Kidney capillary endothelial cell (primary cell): ENCODE measurements at places on chromosomes 11 and 22.
A peak's percentile ranks its signal among the peaks of the same experiment; 100 is the strongest.

DNA sequence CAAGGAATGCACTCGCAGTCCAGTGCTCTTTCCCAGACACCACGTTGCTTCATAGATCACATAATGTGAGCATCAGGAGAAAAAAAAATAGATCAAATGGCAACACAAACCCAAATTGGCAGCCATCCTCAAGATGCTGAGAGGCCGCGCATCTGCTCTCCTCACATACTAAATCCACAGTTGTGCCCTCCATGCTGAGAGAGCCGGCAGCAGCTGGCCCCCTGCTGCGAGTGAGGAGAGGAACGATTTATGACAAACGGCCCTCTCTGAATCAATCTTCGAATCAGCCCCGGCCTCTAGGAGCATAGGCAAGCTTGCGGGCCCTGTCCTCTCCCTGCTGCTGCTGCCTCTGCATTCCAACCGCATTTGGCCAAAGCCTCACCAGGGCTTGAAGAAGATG is 159.9 kb upstream of the TENM4 start:
- no peak for DNase-seq

DNA sequence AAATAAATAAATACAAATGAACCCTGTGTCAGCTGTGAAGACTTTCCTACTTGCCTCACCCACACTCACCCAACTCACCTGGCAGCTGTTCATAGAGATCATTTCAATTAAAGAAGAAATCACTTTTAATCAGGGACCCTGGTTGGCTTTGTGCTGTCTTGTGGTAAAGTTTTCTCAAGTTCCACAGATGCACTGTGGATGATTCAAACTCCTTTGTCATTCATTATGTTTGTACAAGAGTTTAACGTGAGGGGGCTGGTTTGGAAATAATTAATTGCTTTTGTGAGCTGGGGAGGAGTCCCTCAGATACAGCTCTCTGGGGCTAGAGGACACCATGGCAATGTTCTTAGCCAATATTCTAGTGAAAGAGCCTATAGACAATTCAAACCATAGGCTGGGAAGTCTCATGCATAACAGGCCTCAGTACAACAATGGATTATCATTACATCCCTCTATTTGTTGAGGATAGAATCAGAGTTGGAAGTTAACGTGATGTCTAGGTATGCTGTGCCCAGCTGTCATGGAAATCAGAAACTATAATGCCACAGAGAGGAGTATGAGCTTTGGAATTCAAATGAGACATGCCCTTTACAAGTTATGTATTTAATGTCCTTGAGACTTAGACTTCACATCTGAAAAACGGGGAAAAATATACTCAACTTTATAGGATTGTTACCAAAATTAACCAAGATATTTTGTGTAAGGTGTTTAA is 698.5 kb downstream of the KCNA4 start:
- no peak for DNase-seq

DNA sequence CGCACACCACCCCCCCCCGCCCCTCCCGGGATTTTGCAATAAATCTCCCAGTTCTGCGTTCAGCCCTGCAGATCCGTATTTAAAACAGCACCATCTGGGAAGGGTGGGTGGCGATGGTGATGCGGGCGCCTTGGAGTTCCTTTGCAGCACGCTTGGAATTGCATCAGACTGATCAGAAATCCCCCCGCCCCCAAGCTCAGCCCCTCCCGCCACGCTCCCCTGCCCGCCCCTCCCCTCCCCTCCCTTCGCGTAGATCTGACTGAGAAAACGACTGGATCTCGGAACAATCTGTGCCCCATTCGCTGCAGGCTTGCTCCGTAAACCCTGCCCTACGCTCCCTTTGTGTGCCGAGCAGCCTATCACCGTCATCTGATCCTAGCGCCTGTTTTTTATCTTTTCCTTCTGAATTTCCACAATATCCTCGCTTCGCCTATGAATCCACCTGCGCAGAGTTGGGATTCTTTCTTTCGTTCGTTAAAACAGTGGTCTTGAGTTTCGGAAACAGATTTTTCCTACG is 18.1 kb upstream of the BDNF start:
- DNase-seq, result no peak

DNA sequence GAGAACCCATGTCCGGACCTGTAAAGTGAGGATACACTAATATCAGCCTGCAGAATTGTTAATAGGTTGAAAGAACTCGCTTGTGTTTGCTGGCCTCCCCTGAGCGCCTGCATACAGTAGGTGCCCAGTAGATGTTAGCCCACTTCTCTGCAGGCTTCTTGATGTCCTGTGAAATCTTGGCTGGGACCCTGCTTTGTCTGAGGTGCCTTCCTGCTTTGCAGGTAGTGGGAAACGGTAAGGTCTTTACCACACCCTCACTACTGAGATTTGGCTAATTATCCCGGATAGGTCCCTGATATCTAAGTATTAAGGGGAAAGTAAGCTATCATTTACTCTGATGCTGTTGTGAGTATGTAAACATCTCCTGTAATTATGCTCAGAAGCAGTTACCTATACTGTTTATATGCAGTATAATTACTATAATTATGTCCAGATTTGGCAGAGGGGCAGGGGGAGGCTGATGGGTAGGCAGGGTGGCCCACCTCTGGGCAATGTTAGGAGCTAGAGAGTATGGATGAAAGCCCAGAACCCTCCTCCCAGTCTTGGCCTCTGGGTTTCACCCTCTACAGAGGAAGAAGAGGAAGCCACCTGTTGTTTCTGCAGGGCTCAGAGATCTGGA is 1.2 kb upstream of the ARRB1 start:
- no peak for DNase-seq

GRCh38 chr11:92663539-92663938 is 305.9 kb upstream of the MTNR1B start:
- DNase-seq, result no peak

DNA sequence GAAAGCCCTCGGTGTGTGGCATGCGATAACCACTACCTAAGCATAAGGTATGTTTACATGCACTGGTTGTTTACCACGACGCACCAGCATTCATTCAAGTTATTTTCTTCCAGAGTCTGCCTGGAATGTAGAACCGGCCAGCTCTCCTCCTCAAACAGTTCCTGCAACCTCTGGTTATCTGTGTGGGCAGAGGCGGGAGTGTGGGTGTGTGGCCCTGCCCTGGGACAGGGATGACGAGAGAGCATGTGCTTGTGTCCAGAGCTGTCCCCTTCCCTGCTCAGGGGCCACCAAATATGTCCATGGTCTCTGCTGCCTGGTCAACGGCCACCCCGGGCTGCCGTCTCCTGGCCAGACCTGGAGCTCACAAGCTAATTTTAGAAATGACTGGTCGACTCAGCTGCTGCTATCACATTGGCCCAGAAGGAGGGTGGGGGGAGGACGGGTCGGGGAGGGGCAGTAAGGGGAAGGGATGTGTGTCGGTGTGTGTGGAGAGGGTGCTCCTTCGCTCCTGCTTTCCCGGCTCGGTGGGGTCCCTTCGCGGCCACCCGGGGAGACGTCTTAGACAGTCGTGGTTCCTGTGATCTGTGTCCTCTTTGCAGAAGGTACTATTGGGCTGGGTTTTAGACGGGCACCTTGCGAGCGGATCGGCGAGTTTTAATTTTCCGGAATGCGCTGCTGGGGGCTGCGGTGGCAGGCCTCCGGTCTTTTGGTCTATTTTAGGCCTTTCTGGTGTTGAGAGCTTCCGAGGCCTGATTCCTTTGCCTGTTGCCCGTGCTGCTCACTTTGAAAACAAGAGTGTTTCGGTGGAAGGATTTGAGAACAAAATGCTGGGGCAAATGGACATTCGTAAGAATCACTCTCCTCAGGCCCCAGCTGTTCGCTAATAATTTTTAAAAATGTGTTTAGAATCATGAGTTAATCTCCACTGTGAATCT is at the start of gene MYO18B:
MYO18B (plus strand) TSS at position 497 of the 935 bp plus-strand sequence. CDS start 18,905 bp downstream, outside the sequence.
- no peak for DNase-seq

DNA sequence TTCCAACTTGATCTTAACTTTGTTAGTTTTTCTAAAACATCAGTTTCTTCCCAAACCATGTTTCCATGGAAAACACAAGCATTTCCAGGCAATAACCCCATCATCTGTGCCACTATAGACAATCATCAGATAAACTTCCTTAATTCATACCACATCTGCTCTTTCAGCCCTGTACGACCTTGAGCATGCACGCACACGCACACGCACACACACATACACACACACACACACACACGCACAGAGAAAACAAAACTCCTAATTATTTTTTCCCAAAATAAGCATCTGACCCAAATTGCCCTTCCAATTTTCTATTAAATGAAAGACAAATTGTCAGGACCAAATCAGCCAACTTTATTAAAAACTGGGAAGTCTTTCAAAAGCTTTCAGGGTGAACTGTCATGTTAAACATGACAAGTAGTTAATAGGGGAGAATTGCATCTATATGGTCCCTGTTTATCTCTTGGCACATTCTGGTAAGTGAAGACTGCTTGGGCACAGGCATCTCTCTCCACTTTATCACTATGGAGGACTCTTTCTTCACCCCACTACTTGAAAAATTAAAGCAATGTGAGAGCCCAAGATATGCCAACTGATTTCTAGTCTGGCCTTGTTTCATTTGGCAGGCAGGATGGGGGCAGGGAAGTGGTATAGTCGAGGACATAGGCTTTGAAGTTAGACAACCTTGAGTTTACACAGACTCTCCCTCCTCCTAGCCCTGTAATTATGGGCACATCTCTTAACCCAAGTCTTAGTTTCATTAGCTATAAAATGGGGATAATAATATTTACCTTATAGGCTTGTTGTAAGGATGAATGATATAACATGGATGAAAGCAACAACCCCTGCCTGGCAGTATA is 15.1 kb downstream of the ADM start:
- DNase-seq, result no peak

- DNase-seq, result no peak
Observed at GRCh38 chr22:38881464-38881871, 9.5 kb upstream of the CBX6 start.

DNA sequence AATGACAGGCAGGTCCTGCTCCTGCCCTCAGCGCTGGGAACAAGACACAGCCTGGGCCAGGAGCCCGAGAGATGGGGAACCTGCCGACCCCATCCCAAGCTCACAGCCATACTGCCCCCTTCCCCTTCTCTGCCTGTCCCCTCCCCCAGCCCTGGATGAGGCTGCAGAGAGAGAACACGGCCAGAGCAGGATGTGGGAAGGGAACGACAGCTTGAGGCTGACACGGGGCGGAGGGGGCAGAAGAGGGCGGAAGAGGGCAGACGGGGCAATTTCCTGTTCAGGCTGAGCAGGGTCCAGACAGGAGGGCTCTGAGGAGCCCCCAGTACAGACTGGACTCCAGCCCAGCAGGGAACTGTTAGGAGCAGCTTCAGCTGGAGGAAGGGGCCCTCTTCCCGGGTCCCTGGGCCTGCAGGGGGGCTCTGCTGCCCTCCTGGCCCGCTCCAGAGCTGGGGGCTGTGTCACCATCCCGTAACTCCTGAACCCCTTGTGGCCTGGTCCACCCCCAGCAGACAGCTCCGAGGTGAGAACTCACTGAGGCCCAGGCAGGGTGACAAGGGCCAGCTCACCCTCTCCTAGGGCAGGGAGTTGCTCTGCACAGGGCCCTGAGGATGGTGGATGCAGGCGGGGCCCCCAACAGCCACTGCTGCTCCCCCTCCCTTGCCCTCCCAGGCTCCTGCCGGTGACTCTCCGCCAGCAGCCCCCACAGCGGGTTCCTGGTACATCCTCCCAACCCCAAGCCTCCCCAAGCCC is 5.7 kb downstream of the CTSD start:
- DNase-seq, result no peak

DNA sequence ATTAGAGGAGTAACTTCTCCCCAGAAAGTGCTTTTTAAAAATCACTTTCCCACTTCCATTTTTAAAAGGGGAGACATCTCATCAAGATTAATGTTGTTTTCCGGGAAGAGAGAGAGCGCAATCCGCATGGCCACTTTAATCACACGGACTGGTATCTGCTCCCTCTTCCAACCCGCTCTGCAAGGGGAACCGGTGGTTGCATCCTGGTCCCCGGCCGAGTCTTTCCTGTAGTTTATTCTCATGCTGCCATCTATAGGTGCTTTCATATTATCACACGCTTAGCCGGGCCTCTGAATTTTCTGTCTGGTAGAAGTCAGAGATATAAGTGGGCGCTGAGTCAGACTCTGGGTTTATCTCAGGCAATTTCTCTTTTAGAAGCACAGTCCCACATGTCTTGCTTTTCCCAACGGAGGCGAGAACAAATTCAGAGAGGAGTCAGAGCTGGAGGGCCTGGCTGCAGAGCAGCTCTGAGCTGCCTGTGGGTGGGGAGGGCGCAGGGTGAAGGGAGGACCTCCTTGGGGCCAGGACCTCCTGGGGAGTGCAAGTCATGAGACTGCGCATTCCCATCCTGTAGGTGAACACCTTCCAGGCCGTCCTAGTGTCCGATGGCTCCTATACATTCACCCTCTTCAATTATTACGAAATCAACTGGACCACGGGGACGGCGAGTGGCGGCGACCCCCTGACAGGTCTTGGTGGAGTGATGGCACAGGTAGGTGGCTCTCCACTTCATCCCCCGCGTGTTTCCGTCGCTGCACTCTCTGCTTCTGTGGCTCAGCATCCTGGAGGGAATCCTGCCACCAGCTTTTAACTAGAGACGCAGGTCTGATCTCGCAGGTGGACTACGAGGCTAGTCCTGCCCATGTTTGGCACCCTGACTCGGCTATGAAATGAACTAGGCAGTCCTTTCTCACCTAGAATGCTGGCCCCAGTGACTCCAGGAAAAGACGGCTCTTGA is 11.7 kb downstream of the TECTA start:
- DNase-seq, result peak; percentile 63

DNA sequence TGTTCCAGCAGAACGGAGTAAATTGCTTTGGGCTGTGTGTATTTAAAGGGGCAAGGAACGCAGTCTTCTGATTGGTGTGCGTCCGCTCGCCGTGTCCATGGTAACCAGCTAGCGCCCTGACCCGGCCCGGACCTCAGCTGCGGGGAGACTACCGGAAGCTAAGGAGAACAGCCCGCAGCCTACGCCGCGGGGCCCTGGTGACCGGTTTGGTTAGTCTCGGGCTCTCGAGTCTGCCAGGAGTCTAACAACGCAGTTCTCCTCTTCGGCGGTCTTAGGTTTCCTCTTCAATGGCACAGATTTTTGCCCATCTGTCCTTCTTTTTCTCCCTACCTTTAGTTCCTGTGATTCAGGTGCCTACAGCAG is 3.5 kb upstream of the OR56A3 start:
- DNase-seq, result no peak

- no peak for DNase-seq
Observed at GRCh38 chr11:104881117-104881794, 17.0 kb downstream of the CASP12 start.

GRCh38 chr11:24389575-24389974 is 107.3 kb upstream of the LUZP2 start:
- DNase-seq, result no peak

DNA sequence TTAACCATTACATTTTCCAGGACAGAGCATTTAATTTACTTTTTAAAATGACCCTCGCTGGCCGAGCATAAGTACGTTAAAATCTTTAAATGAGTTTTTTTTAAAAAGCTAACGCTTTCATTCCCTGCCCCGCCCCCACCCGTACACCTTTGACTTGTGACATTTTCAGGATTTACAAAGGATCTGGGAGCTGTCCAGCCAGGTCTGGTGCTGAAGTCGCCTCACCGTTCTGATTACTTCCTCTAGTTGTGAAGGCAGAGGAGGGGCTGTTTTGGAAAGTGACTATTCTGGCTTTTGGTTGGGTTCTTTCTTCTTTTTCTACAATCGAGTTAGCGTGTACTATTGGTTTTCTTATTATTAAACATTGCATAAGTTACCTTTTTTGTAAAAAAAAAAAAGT is 2.9 kb downstream of the C11orf87 start:
- DNase-seq, result no peak

GRCh38 chr11:111936040-111936540 is 1.1 kb upstream of the DIXDC1 start:
- DNase-seq, result no peak
